ENCODE measurements at places on chromosomes 1 and 21. TPM values are rescaled to one million over a fixed set of nuclear protein-coding genes. Genes with fewer than 3 reads are reported as not detected.

The VHLL gene
- not detected for total RNA-seq

The NRAS gene
- 29.0 TPM for total RNA-seq

The ACTL8 gene
- 1.4 TPM for total RNA-seq

The UBL4B gene
- total RNA-seq: not detected

The NIBAN1 gene
- total RNA-seq: 0.88 TPM

The NUAK2 gene
- total RNA-seq: 28.8 TPM

The EFHD2 gene
- total RNA-seq: 295 TPM

The CYP4X1 gene
- not detected for total RNA-seq

The ZNF683 gene
- not detected for total RNA-seq

The RIPPLY3 gene
- 0.46 TPM for total RNA-seq

The CFAP57 gene
- total RNA-seq: 0.49 TPM

The GUCA2B gene
- not detected for total RNA-seq

The MARK1 gene
- total RNA-seq: 0.16 TPM

The PLPPR5 gene
- not detected for total RNA-seq

The S100A7A gene
- total RNA-seq: not detected

The ALX3 gene
- not detected for total RNA-seq

The ADAM30 gene
- not detected for total RNA-seq

The C8B gene
- total RNA-seq: not detected

The TSEN15 gene
- total RNA-seq: 29.6 TPM

The MRAP gene
- total RNA-seq: not detected

The SYPL2 gene
- 0.10 TPM for total RNA-seq

The CFAP74 gene
- total RNA-seq: not detected

The ANXA9 gene
- total RNA-seq: 1.00 TPM

The DEGS1 gene
- total RNA-seq: 129 TPM

The ZSWIM5 gene
- total RNA-seq: 0.56 TPM

The COL18A1 gene
- 165 TPM for total RNA-seq

The C8A gene
- not detected for total RNA-seq

The COL24A1 gene
- not detected for total RNA-seq

The ADCY10 gene
- total RNA-seq: not detected

The PAX7 gene
- total RNA-seq: 0.56 TPM

The MX2 gene
- not detected for total RNA-seq

The IL19 gene
- total RNA-seq: not detected

The VANGL2 gene
- total RNA-seq: 0.69 TPM

The CHIA gene
- not detected for total RNA-seq

The OLFML2B gene
- 0.32 TPM for total RNA-seq

The CCDC17 gene
- total RNA-seq: 0.23 TPM

The STPG1 gene
- total RNA-seq: 7.7 TPM

The RSPH1 gene
- 0.40 TPM for total RNA-seq

The HSPA6 gene
- 1.6 TPM for total RNA-seq

The KPRP gene
- not detected for total RNA-seq

The OR2M3 gene
- total RNA-seq: not detected

The FTCD gene
- total RNA-seq: not detected

The ACTA1 gene
- total RNA-seq: 0.15 TPM

The HSD17B7 gene
- 9.3 TPM for total RNA-seq

Data from A549 treated with GW870086 at 1 μM for 4 hours (cell line).